GM23248 (cell line): ENCODE measurements at places on chromosomes 7 and 10.

DNA sequence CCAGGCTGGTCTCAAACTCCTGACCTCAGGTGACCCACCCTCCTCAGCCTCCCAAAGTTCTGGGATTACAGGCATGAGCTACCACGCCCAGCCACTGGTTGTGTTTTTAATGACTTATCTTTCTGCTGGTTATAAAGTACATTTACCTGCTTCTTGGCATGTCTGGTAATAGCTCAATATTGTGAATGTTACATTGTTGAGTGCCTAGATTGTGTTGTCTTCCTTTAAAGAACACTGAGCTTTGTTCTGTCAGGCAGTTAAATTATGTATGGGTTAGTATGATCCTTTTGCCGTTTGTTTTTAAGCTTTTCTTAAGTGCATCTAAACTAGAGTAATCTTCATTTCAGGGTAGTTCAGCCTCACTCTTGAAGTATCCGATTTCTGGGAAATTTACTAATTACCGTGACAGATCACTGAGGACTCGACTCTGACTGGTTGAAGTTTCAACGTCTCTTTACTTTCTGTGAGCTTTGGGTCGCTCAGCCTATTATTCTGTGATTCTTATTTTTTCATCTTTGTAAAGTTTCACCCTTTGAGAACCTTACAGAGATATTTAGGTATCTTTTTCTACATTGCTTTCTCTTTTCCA lies 617.4 kb downstream of the SORCS1 start:
- no peak for DNase-seq

- no peak for DNase-seq
These were observed 90.7 kb downstream of the SRPK2 start for GRCh38 chr7:105297985-105298384.

- DNase-seq = peak; percentile 73
These were observed 150.7 kb upstream of the KLF14 start for GRCh38 chr7:130884437-130885417.

DNA sequence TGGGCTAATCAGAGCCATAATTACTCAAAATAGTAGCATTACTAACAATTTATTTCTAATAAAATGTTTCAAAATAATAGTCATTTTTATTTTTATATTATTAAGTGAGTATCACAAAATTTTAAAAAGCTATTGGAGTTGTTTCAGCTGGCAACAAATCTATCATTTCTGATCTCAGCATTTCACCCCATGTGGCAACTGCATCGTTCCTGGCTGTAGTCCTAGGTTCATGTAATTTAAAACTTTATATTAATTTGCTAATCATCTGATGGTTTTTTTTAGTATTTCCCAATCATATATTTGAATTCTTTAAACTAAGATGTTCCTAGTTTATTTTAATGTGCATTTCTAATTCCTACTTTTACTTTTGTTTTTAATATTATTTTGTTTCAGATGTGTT lies 293.0 kb upstream of the AKR1E2 start:
- peak; percentile 65 for DNase-seq

GRCh38 chr10:11232222-11232961 lies 214.7 kb downstream of the CELF2 start:
- DNase-seq = no peak

- no peak for DNase-seq
These were observed 29.4 kb upstream of the CLDN3 start for GRCh38 chr7:73799282-73800141.

GRCh38 chr7:123220396-123220795 lies 20.6 kb upstream of the SLC13A1 start:
- no peak for DNase-seq

GRCh38 chr7:3835109-3835508 lies 534.1 kb downstream of the SDK1 start:
- DNase-seq = no peak

DNA sequence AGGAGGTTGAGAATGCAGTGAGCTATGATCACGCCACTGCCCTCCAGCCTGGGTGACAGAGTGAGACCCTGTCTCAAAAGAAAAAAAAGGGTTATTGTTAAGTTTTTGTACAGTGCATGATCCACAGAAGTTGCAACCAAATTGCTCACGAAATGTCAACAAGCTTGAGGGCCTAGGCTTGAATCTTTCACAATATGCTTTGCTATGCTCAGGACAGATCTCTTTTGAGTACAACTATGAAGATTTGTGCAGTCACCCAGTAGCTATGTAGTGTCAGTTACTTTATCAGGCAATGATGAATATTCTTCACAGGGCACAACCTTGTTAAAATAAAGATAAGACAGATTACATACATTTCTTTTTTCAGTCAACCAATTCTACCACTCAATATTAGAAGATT lies 109.2 kb downstream of the PRTFDC1 start:
- no peak for DNase-seq

DNA sequence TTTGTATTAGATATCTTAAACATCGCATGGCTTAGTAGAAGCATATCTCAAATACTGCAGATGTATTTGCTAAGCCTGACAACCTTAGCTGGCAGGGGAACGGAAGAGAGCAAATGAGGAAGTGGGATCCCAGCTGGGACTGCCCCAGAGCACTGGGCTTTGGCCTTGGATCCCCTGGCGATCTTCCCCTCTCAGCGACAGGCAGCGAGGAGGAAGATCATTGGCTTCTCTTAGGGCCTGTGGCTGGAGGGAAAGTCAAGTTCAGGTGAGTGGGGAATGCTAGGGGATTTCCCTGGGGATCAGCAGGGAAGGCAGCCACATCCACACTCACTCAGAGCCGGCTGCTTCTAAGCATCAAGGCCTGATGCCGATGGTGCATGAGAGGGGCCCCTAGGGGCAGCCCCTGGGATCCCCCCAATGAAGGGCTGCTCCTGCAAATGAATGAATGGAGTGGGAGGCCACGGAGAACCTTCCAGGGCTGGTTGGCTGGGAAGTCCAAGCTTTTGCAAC lies 42.0 kb downstream of the LYZL2 start:
- DNase-seq = no peak

- peak; percentile 30 for DNase-seq
These were observed 134.7 kb upstream of the RHOBTB1 start for GRCh38 chr10:61078542-61079275.

DNA sequence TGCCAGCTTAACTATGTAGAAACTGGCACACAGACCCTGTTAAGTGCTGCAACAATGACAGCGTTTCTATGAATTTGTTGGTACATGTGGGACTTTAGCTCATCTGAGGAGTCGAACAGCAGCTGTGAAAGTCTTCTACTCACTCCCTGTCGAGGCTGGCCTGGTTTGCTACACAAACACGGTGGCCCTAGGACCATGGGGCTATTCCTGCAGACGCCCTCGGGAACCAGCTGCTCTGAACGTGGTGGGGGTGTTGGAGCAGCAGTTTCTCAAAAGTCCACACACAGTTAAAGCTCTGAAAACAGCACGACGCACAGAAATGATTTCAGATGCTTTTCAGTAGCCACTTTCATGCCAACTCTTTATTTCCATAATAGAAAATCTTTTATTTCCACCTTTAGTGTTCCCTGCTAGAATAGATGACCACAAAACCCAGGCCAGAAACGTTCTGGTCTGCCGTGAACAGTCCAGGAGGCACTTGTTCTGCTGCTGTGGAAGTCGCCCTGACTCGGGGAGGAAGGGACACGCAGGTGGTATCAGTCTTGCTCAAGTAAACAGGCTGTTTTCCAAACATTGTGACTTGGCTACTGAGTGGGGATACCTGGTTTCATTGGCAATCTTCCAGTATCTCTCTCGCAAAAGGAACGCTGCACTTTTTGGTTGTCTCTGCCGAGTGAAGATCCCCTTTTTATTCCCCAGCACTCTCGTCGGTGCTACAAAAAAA lies 21.5 kb downstream of the GUSB start:
- no peak for DNase-seq

GRCh38 chr10:80064120-80064886 lies 14.2 kb upstream of the TMEM254 start:
- peak; percentile 41 for DNase-seq

- no peak for DNase-seq
These were observed 163.8 kb downstream of the INHBA start for GRCh38 chr7:41538810-41539724.

GRCh38 chr7:91398341-91398740 lies 134.1 kb downstream of the FZD1 start:
- no peak for DNase-seq

- peak; percentile 50 for DNase-seq
These were observed 126.4 kb upstream of the ZNF746 start for GRCh38 chr7:149624006-149624405.

DNA sequence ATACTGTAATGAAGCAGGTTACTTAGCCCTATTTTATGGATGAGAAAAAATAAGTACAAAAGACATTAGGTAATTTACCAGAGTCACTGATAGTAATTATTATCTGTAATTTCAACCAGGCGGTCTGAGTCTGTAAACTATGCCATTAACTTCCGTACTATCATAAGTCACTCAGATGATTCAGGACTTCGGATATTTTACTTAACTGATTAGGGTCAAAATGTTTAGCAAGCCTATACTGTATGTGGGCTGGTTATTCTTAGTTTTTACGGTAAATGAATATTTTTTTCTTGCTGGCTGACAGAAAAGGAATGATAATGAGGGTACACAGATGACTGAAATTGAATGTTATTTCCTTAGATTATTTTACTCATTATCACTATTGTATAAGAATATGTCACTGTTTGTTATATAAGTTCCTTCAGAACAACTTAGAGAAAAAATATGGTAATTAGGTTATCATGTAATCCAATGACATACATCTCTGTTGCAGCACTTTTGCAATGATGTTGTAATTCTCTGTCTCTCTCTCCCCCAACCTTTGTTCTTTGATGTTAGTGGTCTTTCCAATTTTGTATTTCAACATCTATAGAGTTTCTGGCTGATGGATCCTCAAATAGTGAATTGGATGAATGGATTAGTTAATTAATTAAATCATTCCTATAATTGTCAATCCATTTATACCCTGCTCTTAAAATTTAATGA lies 165.6 kb downstream of the ZEB1 start:
- DNase-seq = peak; percentile 54

GRCh38 chr10:18104223-18104872 lies 35.9 kb upstream of the CACNB2 start:
- peak; percentile 58 for DNase-seq

DNA sequence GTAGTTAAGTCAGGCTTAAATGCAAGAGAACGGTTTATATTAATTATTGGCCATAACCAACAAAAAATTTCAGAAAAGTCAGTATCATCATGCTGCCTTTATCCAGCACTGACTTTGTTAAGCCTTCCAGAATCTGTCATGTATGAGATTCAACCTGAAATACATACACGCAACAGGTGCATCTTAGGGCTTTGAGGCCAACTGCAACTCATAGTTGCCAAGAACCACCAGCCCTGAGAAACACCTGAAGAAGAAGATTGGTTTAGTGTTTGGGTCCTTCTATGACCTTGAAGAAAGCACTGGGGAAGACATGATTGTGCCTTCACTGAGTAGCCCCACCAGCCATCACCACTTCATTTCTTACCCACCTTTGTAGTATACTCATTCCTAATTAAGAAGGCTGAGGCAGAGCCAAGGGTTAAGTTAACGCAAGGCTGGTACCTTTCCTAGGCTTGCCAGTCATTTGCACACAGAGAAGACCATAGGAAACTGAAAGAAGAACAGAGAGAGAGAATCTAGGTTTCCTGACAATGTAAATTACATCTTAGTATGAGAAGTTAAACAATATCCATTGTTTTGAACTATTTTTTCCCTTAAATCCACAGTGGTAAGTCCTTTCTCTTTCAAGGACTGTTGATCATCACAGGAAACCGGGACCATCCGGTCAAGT lies 200.1 kb upstream of the PRKCQ start:
- DNase-seq = no peak
